Effector memory CD8-positive, alpha-beta T cell (primary cell): ENCODE measurements at places on chromosomes 2 and 18.
A peak's percentile ranks its signal among the peaks of the same experiment; 100 is the strongest.

GRCh38 chr2:171227066-171227782 lies 66.5 kb upstream of the TLK1 start:
- DNase-seq, result no peak
- no peaks in the 10 kb centered on the region for H3K4me1 ChIP-seq
- peaks cover 12% of the 10 kb centered on the region for H3K27me3 ChIP-seq
- peaks cover 4% of the 10 kb centered on the region for H3K36me3 ChIP-seq

- H3K27ac ChIP-seq, result no peak overlapping the region
- H3K4me1 ChIP-seq, result no peaks in the 10 kb centered on the region
- H3K4me3 ChIP-seq, result no peak overlapping the region
- peaks cover 36% of the 10 kb centered on the region for H3K27me3 ChIP-seq
Observed at GRCh38 chr2:229640636-229641035, 73.7 kb downstream of the DNER start.

DNA sequence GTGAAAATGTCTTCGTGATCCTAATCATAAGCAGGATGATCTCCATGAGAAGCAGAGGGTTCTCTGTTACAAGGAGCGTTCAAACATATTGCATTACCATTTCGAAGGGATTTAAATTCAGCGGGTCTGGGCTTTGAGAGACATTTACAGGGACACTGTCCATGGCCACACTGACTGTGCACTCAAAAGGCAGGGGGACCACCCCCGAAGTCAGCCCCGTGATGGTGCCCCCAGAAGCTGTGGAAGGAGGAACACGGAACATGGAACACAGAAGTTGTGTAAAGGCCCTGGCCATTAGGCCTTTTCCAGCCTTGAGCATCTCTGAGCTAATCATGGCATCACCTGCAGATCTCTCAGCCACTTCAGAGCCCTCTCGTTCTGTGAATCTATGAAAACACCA lies 268.4 kb upstream of the MYT1L start:
- H3K4me3 ChIP-seq, result no peak overlapping the region
- no peak overlapping the region for H3K27ac ChIP-seq
- H3K27me3 ChIP-seq, result peaks cover 26% of the 10 kb centered on the region
- H3K4me1 ChIP-seq, result no peaks in the 10 kb centered on the region
- DNase-seq, result no peak
- H3K36me3 ChIP-seq, result no peaks in the 10 kb centered on the region

DNA sequence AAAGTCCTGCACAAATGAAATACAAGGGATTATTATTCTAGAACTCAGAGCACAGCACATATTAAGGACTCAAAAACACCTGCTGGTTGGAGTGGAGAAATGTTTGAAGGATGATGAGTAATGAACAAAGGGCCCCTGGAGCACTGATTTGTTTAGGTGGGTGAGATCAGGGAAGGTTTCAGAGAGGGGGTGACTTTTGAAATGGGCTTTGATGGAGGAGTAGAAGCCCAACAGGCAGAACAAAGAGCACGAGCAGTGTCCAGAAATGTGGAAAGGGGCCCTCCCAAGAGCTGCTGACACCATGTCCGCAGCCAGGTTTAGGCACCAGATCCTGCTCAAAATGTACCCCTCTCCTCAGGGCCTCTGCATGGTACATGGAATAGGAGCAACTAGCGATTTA lies 23.8 kb downstream of the KCNK3 start:
- peaks cover 1% of the 10 kb centered on the region for H3K4me1 ChIP-seq
- H3K27me3 ChIP-seq, result peaks cover 39% of the 10 kb centered on the region
- no peak for DNase-seq
- no peaks in the 10 kb centered on the region for H3K36me3 ChIP-seq
- no peak overlapping the region for H3K27ac ChIP-seq

GRCh38 chr2:48278590-48278989 lies 251.4 kb upstream of the STON1 start:
- no peak overlapping the region for H3K4me3 ChIP-seq
- no peak for DNase-seq
- H3K27me3 ChIP-seq, result no peaks in the 10 kb centered on the region
- H3K27ac ChIP-seq, result no peak overlapping the region

DNA sequence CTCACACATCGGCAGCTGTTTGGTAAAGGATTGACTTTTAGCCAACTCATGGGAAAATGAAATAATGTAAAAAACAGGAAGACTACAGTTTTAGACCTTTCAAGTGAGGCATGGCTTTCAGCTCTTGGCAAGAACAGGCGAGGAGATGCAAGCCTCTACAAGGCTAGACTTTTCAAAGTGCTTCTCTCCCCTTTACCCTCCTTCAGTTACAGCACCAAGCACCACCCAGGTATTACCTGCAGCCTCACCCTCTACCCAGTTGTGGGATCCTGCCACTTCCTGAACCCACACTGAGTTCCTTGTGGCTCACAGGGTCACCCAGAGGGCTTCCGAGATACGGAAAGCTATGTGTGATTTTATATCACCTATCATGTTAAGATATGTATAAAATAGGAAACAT lies 14.7 kb downstream of the UGT1A10 start:
- H3K27me3 ChIP-seq, result peaks cover 43% of the 10 kb centered on the region
- no peak for DNase-seq
- H3K36me3 ChIP-seq, result no peaks in the 10 kb centered on the region
- H3K4me3 ChIP-seq, result no peak overlapping the region
- H3K27ac ChIP-seq, result no peak overlapping the region

GRCh38 chr2:126534478-126534877 lies 121.5 kb upstream of the GYPC start:
- no peak for DNase-seq
- H3K27ac ChIP-seq, result no peak overlapping the region
- H3K4me1 ChIP-seq, result no peaks in the 10 kb centered on the region
- H3K4me3 ChIP-seq, result no peak overlapping the region
- H3K36me3 ChIP-seq, result peaks cover 4% of the 10 kb centered on the region

GRCh38 chr2:200383380-200384110 lies 77.1 kb downstream of the SPATS2L start:
- no peaks in the 10 kb centered on the region for H3K36me3 ChIP-seq
- H3K27ac ChIP-seq, result peak overlapping the region; percentile 75
- H3K4me1 ChIP-seq, result peaks cover 7% of the 10 kb centered on the region
- no peaks in the 10 kb centered on the region for H3K27me3 ChIP-seq

DNA sequence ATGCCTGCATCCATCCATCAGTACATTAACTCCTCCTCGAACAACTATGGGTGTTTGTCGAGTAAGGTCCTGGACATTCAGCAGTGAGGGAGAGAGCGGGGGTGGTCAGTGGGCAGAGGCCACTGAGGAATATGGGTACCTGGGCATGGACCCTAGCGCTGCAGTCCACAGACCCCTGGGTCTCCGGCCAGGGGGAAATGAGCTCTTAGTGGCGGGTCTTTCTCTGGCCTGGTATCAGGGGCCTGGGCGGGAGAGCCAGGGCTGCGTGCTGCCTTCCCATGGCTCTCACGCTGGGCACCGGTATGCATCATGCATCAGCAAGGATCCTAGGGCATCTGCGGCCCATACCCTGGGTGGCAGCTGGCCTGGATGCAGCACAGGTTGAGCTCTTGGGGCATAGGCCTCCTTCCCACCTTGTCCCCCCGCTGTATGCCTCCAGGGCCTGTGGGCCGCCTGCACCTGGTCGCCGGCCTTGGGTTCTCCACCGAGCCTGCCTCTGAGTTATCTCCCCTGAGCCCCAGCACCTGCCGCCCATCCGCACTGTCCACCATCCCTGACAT lies 1.3 kb upstream of the MOCOS start:
- H3K4me3 ChIP-seq, result peak overlapping the region; percentile 84
- H3K36me3 ChIP-seq, result peaks cover 5% of the 10 kb centered on the region
- peaks cover 20% of the 10 kb centered on the region for H3K27me3 ChIP-seq
- no peak overlapping the region for H3K27ac ChIP-seq
- no peak for DNase-seq

GRCh38 chr2:239472235-239472775 lies 71.5 kb upstream of the HDAC4 start:
- H3K27me3 ChIP-seq, result no peaks in the 10 kb centered on the region
- H3K36me3 ChIP-seq, result peaks cover 3% of the 10 kb centered on the region
- no peak overlapping the region for H3K4me3 ChIP-seq
- peaks cover 1% of the 10 kb centered on the region for H3K4me1 ChIP-seq
- no peak overlapping the region for H3K27ac ChIP-seq
- no peak for DNase-seq

DNA sequence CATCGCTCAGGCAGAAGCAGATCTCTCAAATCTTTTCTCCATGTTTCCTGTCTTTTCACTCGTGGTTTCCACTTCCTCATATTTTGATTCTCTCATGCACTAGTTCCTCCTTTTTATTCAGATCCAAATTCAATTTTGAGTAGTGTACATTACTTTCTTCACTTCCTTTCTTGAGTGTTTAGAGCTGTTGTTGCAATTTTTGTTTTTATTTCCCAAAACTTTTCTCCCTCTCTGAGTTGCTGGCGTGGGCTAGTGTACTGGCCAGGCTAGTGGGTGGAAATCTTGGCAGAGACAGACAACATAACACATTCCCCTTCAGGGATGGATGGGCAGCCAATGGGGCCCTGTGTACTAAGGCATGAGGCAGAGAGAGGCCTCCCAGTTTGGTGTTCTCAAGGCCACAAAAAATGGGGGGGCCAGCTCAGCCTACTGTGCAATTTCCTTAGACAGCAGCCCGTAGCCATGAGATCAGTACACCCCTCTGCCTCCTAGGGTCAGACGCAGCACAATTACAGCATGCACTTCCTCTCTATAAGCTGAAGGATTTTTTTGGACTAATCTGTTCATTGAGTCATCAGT lies 145.1 kb upstream of the PID1 start:
- H3K27ac ChIP-seq, result no peak overlapping the region
- no peak overlapping the region for H3K4me3 ChIP-seq
- H3K36me3 ChIP-seq, result no peaks in the 10 kb centered on the region
- H3K27me3 ChIP-seq, result no peaks in the 10 kb centered on the region
- no peak for DNase-seq
- no peaks in the 10 kb centered on the region for H3K4me1 ChIP-seq

DNA sequence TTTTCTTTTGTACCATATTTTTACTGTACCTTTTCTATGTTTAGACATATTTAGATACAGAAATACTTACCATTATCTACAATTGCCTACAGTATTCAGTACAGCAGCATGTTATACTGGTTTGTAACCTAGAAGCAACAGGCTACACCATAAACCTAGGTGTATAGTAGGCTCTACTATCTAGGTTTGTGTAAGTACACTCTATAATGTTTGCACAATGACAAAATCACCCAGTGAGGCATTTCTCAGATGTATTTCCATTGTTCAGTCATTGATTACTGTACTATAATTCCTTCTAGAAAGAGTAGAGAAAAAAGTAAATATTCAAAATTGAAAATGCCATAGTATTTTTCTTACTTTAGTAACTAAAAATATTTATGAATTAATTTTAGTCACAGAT lies 490.1 kb upstream of the REG3G start:
- H3K4me1 ChIP-seq, result no peaks in the 10 kb centered on the region
- no peak overlapping the region for H3K27ac ChIP-seq
- no peaks in the 10 kb centered on the region for H3K27me3 ChIP-seq

DNA sequence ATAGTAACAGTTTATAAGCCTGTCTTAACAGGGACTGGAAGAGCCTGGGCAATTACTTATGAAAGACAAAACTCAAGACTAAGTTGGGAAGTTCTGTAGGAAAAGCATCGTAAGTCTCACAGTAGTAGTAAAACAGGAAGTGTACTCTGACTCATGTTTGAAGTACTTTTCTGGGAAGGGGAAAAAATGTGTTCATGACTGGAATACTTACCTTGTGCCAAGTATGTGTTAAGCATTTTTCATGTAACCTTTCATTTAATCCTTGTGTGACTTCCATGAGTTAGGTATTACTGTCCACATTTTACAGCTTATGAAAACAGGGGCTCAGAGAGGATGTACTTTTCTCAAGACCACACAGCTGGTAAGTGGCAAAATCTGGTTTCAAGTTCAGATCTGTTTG lies 13.7 kb upstream of the SKOR2 start:
- H3K27me3 ChIP-seq, result peaks cover 50% of the 10 kb centered on the region
- no peaks in the 10 kb centered on the region for H3K36me3 ChIP-seq
- no peak overlapping the region for H3K27ac ChIP-seq
- H3K4me3 ChIP-seq, result no peak overlapping the region
- no peak for DNase-seq

DNA sequence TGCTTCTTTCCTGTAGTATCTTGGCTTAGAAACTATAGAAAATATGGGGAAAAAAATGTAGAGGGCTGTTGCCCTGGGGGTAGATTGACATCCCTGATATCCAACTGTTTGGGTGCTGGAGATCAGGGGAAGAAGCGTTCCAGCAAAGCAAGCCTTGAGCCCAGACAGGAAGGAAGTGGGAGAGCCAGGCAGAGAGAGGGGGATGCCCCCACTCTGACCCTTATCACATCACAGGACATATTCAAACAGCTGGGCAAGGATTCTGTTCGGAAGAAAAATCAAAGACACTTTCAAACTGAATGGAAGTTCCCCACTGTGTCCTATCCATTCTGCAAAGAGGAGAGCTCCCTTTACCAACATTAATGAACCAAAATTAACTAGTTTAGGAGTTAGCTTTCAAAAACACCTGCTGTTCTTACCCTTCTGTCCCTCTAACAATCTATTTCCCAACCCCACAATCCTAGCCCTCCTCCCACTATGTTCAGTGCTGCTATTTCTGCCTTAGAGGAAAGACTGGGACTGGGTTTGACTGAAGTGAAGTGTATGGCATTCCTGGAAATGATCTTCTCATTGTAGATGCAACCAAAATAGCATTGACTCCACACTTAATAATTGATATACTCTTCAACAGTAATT lies 16.9 kb upstream of the KCNG3 start:
- DNase-seq, result no peak
- H3K27ac ChIP-seq, result no peak overlapping the region
- H3K36me3 ChIP-seq, result no peaks in the 10 kb centered on the region

DNA sequence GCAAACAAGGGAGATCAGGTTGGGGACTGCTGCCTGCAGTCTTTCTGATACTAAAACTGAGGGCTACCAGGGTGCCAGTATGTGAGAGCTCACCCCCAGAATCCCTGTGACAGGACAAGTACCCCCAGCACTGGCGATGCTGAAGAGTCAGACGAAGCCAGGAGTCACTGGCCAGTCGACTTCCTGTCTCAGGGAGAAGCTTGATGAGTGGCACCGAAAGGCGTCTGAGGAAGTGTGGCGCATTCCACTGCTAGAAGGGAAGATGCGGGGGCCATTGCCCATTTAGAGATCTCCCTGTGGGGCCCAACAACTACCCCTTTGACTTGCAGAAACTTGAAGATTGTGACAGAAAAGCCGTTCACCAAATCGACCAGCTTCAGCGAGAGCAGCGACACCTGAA lies 22.0 kb downstream of the MXD1 start:
- H3K36me3 ChIP-seq, result peaks cover 61% of the 10 kb centered on the region
- no peaks in the 10 kb centered on the region for H3K27me3 ChIP-seq
- no peak for DNase-seq
- peaks cover 15% of the 10 kb centered on the region for H3K4me1 ChIP-seq
- H3K27ac ChIP-seq, result peak overlapping the region; percentile 32

- no peaks in the 10 kb centered on the region for H3K27me3 ChIP-seq
- peak overlapping the region; percentile 68 for H3K27ac ChIP-seq
- DNase-seq, result no peak
- H3K36me3 ChIP-seq, result peaks cover 40% of the 10 kb centered on the region
Observed at GRCh38 chr2:197556456-197556855, 40.6 kb downstream of the MOB4 start.

DNA sequence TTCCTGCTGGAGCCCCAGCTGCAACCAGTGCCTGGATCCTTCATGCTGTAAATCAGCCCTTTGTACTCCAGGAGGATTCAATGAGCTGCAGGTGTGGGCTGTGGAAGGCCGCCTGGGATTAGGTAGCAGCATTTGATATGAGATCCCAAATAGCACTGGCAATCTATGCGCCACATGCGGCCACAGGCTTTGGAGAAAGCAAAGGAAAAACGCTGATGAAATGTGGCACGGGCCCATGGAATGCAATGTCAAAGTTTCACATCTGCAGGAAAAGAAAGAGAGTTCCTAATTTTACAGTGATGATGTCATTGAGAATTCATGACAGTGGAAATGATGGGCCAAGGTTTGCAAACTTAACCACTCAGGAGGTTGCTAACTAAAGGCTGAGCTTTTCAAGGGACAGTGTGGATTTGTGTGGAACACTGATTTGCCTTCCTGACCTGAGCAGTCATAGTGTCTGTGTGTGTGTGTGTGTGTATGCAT lies 216.4 kb upstream of the OSR1 start:
- H3K27ac ChIP-seq, result no peak overlapping the region
- DNase-seq, result no peak
- H3K4me1 ChIP-seq, result no peaks in the 10 kb centered on the region
- peaks cover 51% of the 10 kb centered on the region for H3K27me3 ChIP-seq
